GM10248 (cell line): ENCODE measurements at places on chromosomes 16 and 17.
A peak's percentile ranks its signal among the peaks of the same experiment; 100 is the strongest.

DNA sequence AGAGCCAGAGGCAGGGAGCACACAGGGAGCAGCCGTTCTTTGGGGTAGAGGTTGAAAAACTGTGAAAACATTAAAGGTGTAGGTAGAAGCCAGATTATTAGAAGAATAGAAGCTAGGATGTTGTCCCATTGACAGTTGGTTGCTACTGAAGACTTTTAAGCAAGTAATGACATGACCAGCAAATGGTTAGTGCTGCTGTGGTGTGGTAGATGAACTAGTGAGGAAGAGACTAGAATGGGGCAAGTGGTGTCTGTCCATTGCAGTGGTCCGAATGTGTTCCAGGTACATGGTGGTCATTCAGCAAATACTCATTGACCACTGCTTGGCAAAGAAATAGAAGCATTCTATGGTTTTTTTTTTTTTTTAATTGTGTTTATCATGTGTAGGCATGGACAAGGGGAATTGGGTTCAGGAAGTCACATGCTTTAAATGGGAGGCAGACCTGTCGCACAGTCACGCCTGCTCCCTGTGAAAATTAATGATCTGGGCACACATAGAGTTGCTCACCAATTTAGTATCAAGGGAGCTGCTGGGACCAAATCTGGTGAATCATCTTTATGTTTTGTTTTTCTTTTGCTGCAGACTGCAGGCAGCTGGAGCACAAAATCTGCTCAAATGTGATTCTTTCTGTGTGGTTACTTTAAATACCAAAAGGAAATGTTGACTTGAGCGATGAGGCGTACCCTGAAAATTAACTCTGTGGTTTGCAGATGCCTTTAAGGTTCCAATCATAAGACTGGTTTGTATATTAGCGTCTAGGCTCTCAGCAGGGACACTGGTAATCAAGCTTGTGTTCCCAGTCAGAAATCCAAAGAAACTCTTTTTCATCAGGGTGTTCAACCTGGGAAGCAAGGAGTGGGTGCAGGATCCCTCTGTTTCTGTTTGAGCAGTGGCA lies 30.7 kb downstream of the YPEL2 start:
- peak; percentile 38 for DNase-seq

DNA sequence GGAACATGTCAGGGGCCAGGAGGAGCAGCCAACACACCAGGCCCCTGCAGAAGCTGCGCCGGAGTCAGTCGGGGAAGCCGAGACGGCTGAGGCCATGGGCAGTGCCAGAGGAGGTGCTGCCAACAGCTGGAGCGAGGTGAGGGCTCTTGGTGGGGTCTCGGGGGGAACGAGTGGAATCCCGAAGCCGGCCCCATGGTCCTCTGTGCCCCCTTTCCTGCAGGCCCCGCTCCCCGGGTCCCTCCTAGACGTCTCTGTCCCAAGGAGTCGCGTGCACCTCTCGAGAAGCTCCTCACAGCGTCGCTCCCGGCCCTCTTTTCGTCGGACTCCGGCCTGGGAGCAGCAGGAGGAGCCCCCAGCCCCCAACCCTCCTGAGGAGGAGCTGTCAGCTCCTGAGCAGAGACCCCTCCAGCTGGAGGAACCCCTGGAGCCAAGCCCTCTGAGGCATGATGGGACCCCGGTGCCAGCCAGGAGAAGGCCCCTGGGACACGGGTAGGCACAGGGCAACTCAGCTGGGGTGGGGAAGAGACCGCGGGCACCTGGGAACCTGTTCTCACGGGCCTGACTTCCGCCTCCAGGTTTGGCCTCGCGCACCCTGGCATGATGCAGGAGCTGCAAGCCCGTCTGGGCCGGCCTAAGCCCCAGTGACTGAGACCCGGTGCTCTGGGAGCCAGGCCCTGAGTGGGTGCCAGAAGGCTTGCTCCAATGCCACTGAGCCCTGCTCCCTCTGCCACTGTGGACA lies 3.6 kb downstream of the APOBR start:
- DNase-seq, result peak; percentile 10

DNA sequence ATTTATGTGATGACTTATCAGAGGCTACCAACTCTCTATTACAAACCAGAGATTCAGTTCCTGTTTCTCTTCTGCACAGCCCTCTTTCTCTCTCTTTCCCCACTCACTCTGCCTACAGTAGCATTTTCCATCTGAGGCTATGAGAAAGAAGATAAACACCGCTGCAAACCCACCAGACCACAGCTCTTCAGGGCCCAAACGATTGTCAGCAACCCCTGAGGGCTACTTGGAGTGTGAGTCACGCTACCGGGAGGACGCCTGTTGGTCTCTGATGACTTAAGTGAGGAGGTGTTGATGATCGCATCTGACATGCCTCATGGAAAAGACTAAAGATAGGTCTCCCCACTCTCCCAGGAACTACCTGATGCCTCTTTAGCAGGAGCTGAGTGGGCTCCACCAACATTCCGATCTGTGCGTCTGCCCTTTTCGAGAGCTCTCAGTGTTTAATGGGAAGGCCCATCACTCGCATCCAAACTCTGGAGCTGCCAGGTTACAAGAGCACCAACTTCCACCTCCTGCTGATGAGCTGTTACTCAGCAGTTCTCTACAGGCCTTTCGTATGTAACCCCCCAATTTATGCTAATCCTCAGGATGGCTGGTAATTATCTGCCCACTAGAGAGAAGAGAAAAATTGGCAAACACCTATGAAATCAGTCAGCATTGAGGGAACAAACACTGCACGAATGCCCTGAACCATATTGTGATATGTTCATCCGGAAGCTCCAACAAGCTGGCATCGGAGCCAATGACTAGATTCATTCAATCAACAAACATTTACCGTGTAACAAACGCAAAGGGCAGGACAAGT lies 9.2 kb downstream of the GRIN2A start:
- DNase-seq, result peak; percentile 11

GRCh38 chr17:56898874-56899273 lies 15.0 kb downstream of the TRIM25 start:
- no peak for DNase-seq

- no peak for DNase-seq
Measured at GRCh38 chr17:43126911-43127290, 1.7 kb upstream of the BRCA1 start.
